ENCODE measurements at places on chromosomes 7 and 10.

GRCh38 chr10:2618690-2619089 lies 448.7 kb upstream of the PFKP start:
- no peak for DNase-seq

- DNase-seq = no peak
Observed at GRCh38 chr10:29411666-29412315, 122.9 kb downstream of the LYZL1 start.

DNA sequence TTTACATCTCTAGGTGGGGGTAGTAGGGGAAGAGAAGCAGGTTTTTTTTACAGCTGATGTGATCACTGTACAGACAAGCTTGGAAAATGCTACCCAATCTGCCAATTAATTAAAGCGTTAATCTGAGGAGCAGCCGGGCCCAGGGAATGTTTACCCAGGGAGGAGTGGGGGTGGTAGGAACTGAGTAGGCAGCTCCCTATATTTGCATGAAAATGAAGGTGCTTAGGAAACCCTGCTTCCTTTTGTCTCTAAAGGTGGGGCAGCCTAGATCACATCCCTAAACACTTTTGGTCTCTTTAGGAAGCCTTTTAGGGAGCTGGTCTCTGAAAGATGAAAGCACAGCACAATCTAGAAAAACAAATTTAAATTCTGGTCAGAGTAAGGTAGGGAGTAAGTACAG lies 53.0 kb upstream of the NFKB2 start:
- DNase-seq = no peak

- DNase-seq = no peak
Observed at GRCh38 chr10:23870651-23871610, 338.0 kb upstream of the KIAA1217 start.

DNA sequence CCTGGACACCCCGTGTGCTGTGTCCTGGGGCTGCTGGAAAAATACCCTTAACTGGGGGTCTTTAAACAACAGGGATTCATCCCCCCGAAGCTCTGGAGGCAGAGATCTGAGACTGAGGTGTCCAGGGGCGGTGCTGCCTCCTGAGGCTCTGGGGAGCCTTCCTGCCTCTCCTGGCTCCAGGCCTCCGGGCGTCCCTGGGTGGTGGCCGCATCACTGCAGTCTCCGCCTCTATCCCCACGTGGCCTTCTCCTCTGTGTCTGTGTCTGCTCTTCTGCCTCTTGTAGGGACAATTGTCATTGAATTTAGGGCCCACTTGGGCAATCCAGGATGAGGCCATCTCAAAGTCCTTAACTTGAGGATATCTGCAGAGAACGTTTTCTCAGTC lies 216.6 kb downstream of the WDR37 start:
- no peak for DNase-seq

GRCh38 chr7:96532428-96532935 lies 177.2 kb downstream of the SEM1 start:
- DNase-seq = no peak

DNA sequence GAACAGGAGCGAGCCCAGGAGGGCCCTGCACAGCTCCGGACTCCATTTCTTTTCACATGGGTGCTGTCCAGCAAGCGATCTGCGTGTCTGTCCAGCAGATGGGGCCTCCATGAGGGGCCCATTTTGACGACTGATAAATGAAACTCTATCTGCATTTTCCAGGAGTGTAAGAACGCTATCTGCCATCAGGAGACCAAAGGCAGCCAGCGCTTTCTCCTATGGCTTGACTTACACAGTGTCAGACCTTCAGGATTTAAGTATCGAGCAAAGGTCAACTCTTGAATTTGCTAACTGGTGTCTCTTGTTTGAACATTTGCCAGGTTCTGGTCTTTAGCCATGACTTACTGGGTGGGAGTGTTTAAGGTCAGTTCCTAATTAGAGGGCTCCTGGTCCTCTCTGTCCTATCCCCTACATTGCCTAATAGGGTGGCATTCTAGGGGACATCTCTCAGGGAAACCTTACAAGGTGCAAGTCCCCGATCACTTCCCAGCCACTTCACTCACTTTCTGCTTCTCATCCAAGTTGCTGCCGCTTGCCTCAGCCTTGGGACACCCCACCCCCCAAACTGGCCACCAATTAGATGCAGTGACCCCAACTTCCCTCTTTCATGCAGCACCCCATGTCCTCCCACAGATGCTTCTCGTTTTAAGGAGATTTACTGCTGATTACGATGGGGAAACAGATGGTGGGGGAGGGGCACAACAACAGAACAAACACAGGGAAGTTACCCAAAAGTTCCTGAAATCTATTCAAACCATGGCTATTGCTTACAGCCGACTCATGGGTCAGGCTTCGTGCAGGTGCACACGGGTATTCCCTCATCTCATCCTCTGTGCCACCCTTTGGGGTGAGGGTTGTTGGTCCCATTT lies 20.0 kb downstream of the VSIR start:
- no peak for DNase-seq

DNA sequence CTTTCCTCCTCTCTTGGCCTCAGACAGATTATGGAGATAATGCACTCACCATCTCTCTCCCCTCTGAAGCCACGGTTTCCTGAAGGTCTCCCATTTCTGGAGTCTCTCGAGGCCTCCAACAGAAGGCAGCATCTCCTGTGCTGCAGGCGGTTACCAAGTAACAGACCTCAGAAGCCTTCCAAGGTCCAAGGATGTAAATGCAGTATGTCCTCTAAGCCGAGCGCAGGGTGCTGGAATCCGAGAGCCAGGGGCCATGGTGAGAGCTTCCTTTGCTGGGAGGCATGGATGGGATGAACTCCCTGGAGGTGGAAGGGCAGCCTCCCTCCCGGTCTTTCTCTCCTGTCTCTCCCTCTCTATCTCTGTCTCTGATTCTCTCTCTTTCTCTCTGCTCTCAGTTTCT lies 79.8 kb downstream of the ADARB2 start:
- no peak for DNase-seq

GRCh38 chr7:138431517-138431916 lies 28.5 kb upstream of the TRIM24 start:
- no peak for DNase-seq

GRCh38 chr10:24027107-24027506 lies 181.8 kb upstream of the KIAA1217 start:
- DNase-seq = no peak

DNA sequence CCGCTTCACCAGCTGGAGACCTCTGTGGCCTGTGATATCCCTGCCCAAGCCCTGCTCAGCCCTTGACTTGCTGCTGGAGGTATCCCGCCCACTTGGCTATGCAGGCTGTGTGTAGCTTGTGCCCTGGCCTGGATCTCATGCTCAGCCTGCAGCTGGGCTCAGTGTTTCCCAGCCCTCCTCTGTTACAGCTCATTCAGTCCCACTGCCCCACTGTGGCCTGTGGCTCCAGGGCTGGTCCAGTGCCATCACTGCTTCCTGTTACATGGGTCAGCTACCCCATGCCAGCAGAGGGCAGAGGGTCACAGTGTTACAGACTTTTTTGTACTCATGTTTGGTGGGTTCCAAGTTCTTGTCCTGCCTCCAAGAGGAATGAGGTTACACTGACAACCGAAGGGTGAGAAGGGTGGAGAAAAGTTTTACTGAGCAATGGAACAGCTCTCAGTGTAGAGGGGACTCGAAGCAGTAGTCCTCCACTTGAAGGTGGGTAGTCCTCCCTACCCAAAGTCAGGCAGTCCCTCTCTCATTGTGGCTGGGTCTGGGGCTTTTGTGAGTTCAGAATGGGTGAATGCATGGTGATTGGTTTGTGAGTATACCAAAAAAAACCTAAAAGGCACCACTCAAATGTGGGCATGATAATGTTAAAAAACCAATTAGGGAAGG lies 100.4 kb downstream of the ANKRD7 start:
- no peak for DNase-seq

DNA sequence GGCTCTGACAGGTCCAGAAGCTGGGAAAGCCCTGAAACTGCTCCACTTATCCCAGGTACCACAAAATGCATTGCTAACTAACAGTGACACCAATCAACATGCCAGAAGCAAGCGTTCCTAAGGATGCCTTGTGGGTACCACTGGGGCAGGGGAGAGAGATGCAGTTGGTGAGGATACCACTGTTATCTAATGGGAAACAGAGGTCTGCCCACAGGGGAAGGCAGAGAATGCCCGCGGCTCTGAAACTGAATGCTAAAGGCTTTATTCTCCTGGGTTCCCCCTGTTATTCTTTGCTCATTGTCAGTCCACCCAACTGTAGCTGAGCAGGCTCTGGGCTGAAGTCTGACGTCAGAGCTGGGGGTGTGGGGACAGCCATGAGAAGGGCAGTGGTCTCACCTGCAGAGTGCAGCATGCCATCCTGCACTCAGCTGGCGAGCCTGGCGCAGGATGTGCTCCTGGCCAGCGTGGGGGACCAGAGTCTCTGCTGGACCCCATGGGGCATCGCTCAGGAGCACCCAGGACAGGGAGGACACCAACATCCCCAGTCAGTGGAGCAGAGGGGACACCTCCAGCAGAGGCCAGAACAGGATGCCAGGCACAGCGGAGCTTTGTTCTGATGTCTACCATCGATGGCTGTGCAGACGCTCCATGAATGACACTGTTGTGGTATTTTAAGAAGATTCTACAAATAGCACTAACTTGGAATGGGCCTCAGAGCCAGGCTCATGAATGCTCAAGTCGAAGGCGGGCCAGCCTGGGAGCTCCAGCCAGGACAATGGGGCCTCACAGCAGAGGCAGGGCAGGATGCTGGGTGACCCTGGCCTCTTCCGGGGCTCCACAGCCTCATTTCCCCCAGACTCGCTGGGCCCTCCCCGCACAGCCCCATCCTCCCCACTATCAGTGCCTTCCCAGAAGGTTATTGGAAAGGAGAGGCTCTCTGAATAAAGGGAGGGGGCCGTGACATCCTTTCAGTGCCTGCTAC lies 95.8 kb downstream of the ARHGAP22 start:
- DNase-seq = no peak

GRCh38 chr7:156639426-156640256 lies 933 bp upstream of the RNF32 start:
- DNase-seq = no peak

DNA sequence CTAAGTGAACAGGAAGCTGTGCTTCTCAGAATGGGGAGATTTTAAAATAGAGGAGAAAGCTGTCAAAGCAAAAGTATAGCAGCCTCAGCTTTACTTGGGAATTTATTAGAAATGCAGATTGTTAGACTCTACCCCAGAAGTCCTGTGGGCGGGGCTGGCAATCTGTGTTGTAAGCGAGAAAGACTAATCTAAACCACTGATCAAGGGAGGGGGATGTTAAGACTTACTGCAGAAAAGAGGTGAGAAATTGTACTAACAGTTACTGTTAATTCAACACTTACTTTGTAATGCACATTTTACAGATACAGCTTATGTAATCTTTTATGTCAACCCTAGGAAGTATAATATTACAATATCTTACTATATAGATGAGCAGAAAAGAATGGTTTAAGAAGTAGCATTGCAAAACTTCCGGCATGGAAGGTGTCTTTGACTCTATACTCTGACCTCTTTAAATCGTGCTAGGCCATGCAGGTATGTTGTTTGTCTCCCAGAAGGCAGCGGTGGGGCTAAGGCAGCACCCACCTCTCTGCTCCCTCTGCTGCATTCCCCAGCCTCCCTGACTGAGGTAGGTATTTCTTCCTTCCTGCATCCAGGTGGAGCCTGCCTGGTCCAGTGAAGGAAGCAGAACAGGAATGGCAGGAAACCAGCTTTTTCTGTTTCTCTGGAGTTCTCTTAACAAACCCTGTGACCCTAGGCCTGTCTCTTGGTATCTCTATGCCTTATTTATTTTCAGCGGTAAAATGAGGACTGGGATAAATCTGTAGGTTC lies 462.2 kb downstream of the AUTS2 start:
- no peak for DNase-seq

DNA sequence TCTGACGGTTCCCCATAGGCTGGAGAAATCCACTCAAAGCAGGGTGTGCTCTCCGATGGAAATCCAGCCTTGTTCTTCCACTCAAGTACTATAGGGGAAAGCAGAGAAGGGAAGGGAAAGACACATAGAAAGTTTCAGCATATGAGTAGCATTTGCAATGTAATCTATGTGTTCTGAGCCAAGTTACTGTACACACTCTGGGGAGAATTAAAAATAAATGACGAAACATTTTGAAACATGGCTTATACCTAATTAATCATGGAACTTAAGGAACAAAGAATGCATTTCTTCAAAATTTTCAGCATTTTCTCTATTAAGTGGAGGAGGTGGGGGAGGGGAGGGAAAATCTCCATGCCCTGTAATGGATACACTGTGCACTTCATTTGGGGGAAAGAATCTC lies 198.1 kb upstream of the HABP2 start:
- DNase-seq = no peak

- DNase-seq = no peak
Observed at GRCh38 chr10:116694243-116694926, 48.0 kb downstream of the HSPA12A start.

DNA sequence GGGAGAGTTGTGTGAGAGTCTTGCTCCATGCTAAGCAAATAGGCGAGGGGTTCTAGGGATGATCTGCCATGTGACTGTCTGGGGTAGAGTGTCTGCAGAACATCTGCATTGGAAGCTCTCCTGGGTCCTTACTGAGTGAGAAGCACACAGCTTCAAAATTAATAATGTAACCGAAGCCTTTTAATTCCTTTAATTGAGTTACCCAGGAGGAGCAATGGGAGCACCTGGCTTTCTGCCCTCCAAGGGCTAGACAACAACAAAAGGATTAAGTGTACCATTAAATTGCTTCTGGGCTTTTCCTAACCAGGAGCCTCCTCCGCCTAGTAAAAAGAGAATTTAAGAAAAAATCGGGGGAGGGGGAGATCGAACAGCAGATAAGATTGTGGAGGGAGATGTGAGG lies 102.0 kb upstream of the TBX20 start:
- no peak for DNase-seq

GRCh38 chr10:128013626-128014025 lies 106.7 kb downstream of the PTPRE start:
- DNase-seq = no peak

DNA sequence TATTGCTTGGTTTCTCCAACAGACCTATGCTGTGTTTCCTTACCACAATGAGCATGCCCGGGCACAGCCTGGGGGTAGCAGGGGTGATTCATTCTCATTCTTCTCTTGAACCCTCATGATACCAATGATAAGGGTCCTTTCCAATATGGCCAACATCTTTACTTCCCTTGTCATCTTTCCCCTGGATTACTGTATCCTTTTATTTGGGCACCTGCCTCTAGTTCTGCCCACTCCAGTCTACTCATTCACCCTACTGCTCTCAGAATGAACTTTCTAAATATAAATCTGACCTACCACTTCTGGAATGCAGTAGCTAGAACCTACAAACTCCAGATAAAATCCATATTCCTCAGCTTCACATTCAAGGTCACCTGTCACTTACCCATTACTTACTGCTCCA lies 26.4 kb upstream of the ITPRID1 start:
- DNase-seq = no peak

GRCh38 chr10:19169684-19170083 lies 121.1 kb downstream of the MALRD1 start:
- no peak for DNase-seq

DNA sequence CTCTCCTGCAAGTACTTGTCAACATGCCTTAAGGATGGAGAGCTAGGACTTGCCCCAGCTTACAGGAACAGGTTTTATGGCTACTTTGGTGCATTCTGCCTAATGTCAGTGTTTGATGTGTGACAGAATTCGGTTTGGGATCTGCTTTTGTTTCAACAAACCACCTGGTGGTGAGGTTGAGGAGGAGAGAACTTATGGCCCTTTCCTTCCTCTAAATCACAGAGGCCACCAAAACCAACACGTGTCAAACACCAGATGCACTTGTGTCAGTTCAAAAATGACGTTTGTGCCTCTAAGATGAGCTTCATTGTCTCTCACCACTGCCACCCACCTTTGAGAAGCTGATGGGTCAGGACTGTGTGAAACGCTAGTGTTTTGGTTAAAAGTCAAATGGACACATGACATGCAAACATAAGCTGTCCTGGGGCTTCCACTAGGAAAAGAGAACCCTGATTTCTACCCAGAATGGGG lies 83.9 kb downstream of the OSBPL3 start:
- DNase-seq = no peak

Measured in activated CD4-positive, alpha-beta T cell treated with anti-CD3 and anti-CD28 coated beads, Interleukin-2, amount 50 U/mL, for 48 hours (primary cell).